Stimulated activated CD4-positive, alpha-beta T cell treated with anti-CD3 and anti-CD28 coated beads, TNF-alpha, amount 100 ng/mL, for 1 hour (primary cell): ENCODE measurements at places on chromosomes 1 and 21.

- peak; percentile 47 for DNase-seq
Observed at GRCh38 chr1:12604114-12604874, 13.7 kb downstream of the DHRS3 start.

- DNase-seq: no peak
Observed at GRCh38 chr1:65359888-65360287, 50.5 kb downstream of the DNAJC6 start.

- no peak for DNase-seq
Observed at GRCh38 chr1:53590531-53591515, 131.6 kb downstream of the DMRTB1 start.

DNA sequence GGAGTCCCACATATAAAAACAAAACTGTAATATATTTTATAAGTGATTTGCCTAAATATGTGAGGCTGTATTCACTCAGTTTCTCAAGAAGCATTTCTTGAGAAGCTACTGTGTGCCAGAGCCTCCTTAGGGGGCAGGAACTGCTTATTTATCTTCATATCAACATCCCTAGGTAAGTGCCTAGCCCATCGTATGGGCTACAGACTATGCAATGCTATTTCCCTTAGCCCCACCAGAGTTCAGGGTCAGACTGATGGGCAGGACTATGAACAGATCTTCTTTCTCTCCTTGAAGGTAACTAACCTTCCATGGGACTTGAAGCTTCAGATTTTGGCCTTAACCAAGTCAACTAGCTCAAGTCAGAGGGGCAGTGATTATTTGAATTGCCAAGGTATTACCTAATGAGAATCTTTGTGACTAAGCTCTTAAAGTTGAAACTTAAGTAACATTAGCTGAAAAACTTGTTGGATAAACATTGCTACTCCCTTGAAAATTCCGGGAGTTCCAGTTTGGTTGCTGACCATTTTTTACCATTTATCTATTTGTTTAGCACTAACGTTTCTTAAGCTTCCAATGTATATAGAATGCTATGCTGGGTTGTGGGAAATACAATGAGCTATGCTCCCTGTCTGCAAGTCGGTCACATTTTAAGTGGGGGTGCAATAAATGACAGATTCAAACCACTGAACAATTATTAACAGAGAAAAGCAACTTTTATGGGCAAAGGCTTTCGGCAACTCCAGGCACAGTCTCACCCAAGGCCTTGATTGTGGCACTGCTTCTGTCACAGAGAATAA is 85.2 kb downstream of the GPR88 start:
- DNase-seq: no peak

DNA sequence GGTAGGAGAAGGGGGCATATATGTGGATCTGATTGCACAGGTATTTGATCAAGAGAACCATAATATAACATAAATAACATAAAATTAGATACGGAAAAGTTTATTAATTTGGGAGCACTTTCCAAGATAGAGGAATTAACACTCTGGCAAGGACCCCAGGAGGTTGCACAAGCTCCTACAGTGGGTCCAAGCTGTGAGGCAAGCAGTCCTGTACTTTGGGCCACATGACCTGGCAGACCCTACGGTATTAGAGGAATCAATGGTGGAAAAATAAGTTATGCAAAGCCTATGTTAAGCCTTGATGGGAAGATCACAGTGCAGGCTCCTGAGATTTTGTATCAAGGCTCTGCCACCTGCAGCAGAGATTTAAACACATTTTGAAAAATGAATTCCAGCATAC is 220.1 kb downstream of the COL24A1 start:
- DNase-seq: no peak

DNA sequence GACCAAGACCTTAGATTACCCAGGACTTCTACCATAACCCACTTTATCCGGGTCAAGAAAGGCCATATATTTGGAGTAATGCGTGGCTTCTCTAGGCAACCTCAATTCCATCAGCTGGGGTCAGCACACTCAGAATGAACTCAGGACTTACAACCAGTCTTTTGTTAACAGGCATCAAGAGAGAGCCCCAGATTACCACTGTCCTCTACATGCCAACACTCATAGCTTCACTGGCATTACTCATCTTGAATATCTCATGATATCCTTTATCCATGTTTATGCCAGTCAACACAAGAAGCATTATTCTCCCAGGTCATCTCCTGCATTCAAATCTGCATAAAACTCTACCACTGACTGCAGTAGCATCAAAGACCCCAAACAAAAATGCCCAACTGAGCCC is 6.6 kb upstream of the FCGR2A start:
- no peak for DNase-seq

- no peak for DNase-seq
Observed at GRCh38 chr1:42748021-42748420, 8.0 kb upstream of the CLDN19 start.

- no peak for DNase-seq
Observed at GRCh38 chr1:2233997-2234761, 6.1 kb downstream of the SKI start.

DNA sequence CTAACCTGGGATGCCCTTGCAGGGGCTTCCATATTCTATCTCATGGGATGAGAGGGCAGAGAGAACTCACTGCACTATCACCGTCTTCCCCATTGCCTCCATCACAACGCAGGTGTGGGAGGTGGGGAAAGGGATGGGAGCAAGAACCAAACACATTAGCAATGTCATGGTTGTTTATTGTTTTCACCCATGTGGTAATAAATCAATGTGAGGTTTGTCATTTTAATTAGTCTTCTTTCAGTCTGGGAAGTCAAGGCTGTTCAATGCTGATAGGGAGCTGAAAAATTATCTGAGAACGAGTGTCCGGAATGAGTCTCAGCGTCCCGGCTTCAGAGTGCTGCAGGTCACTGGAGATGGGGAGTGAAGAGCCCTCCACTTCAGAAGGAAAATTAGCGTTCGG is 268.5 kb downstream of the DUSP10 start:
- DNase-seq: no peak

DNA sequence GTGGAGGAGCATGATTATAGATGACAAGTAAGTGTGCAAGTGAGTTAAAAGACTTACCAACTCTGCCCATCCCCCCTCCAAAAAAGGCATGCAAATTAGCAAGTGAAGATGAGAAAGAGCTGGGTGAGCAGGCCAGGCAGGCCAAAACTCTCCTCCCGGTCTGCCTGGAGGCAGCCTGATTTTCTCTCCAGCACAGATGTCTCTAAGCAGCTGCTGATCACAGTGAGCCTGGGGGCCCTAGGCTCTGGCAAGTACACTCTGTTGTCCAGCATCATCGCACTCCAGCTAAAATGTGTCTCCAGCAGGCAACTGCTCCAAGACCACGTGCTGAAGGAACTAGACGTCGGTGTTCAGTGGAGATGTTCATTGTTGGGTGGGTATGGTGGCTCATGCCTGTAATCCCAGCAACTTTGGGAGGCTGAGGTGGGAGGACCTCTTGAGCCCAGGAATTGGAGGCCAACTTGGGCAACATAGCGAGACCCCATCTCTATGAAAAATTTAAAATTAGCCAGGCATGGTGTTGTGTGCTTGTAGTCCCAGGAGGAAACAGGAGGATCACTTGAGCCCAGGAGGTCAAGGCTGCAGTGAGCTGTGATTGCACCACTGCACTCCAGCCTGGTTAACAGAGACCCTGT is 56.7 kb upstream of the PUM1 start:
- DNase-seq: no peak

GRCh38 chr1:68975212-68975933 is 478.5 kb upstream of the DEPDC1 start:
- no peak for DNase-seq

GRCh38 chr21:42291003-42291750 is 24.0 kb downstream of the TFF3 start:
- no peak for DNase-seq

- DNase-seq: no peak
Observed at GRCh38 chr1:55216096-55216495, 932 bp upstream of the USP24 start.
